NCI-H2081 (cell line): ENCODE measurements at places on chromosomes 16 and 17.
A peak's percentile ranks its signal among the peaks of the same experiment; 100 is the strongest.

GRCh38 chr16:84404936-84405639 lies 36.8 kb downstream of the ATP2C2 start:
- no peak for DNase-seq

DNA sequence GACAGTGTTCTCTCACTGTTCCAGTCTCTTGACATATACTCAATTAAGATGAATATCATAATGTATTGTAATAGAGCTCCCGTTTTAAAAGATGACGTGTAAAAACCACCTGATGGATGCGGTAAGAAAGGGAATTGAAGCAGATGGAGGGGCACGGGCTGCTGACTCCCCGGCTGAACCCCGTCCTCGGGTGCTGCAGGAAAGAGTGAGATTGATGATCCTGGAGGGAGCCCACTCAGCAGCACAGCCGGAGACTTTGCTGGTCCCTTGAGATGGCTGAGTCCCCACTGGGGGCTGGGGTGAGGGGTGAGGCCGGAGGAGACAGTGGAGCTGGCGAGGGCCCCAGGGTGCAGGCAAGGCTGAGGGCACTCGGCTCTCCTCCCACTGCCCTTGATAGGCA lies 217.4 kb downstream of the RPTOR start:
- DNase-seq: no peak

DNA sequence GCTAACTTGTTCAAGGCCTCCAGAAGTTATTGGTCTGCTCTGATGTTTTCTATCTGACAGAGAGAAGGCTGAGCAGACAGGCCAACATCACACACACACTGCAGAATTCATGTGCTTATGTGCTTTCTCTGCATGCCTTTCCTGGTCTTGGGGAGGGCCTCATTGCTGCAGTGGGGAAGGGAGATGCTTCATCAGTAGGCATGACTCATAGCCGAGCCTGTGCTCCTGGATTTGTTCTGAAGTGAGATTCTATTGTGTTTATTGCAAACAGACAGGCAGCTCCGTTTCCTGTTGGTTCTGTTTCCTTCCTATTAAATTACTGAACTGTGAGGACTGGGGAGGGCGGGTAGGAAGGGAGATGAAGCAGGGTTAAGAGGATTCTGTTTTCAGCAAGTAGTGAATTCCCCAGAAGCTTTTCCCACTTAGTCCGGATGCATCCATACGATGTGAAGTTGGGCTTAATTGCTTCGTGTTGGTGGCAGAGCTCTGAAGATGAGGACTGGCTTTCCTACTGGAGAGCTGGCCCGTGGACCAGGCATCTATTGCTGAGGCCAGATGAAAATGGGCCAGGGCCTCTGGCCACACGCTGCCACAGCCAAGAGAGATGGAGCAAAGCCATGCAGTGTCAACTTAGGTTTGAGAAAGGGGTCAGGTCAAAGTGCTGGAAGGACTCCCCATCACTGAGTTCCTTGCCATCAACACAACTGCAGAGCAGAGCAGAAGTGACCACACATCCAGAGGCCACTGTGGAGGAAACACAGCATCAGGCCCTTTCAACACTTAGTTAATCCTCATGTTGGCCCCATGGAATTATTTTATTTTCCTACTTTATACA lies 179.3 kb downstream of the UTP18 start:
- DNase-seq: peak; percentile 54

DNA sequence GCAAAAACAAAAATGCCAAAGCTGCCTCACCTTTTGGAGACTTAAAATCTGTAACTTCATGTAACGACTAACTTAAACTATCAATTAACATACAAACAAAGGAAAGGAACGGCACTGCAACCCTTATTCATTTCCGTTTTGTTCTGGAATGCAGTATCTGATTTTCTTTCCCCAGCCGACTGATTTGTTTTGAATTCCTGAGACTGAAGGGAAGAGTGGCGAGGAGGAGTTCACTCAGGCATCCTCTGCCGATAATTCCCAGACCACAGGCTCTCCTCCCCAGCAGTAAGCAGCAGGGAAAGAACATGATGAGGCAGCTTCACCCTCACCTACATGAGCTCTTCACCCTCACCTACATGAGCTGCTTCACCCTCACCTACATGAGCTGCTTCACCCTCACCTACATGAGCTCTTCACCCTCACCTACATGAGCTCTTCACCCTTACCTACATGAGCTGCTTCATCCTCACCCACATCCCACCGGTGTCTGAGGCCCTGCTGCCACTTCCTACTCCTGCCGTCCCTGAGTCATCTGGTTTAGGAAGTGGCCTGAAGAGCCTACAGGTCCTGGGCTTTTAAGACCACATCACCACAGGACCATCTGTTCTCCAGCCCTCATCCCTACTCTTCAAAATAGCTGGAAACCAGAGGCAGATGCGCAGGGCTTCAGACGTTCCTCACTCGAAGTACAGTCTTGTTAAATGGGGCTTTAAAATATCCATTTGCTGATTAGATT lies 168.0 kb upstream of the RPH3AL start:
- no peak for DNase-seq

GRCh38 chr17:77875051-77875780 lies 83.3 kb upstream of the TNRC6C start:
- no peak for DNase-seq
